GM12892 (cell line): ENCODE measurements at places on chromosomes 5 and 9.

DNA sequence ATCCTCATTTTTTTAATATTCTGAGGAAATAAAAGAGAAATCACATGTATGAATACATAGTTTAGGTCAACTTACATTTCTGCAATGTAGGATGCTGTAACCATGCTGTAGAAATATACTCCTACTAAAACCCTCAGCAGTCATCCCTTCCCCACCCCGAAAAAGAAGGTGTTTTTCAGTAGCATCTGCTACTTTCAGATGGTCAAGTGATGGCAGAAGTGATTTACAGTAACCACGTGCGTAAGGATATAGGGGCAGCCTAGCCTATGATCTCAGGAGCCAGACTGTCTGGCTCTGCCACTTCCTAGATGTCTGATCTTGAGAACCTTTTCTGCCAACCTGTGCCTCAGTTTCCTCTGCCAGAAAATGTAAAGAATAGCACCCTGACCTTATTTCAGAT, 26.0 kb upstream of the SYK start:
- no peak for DNase-seq

GRCh38 chr5:37835380-37835973, 4.4 kb downstream of the GDNF start:
- no peak for DNase-seq

- no peak for DNase-seq
These were observed 795 bp downstream of the NDUFAF2 start for GRCh38 chr5:60945813-60946187.

- DNase-seq, result no peak
These were observed 100.1 kb upstream of the DHFR start for GRCh38 chr5:80754900-80755299.

GRCh38 chr5:74851684-74852353, 14.4 kb downstream of the FAM169A start:
- DNase-seq, result no peak

GRCh38 chr5:156460471-156460870, 133.5 kb downstream of the SGCD start:
- DNase-seq, result no peak

- DNase-seq, result no peak
These were observed 153.7 kb upstream of the DAPK1 start for GRCh38 chr9:87343816-87344430.

DNA sequence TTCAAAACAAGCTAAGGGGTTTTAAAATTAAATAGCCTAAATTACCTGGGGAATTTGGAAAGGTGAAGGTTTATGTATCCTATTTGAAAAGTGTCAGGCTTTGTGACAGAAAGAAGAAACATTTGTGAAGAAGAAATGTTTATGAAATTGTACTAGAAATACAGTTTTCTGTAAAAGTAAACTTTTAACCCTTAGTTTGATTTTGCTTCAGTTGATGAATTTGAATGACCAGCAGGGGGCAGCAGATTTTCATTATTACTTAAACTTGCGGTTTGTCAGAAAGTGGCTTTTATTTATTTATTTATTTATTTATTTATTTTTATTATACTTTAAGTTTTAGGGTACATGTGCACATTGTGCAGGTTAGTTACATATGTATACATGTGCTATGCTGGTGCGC, 58.1 kb downstream of the NNT start:
- no peak for DNase-seq

- no peak for DNase-seq
These were observed 10.0 kb upstream of the C5 start for GRCh38 chr9:121059998-121060636.

DNA sequence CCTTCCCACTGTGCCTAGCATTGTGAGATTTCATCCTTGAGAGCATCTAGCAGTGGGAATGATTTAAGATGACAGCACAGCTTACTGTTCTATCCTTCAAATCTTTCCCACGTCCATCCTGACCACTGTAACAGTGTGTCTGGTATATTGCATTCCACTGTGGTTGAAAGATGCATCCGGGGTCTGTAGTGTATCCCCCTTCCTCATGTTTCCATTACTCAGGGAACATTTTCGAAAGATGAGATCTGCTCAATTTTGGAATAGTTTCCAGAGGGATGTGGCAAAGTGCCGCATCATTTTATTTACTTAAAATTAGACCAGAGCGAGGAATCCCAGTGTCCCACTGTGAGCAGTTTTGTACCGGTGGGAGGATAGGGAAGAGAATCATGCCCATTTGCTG, 407.1 kb upstream of the PAPPA start:
- no peak for DNase-seq

- DNase-seq, result no peak
These were observed 2.0 kb upstream of the NEUROG1 start for GRCh38 chr5:135537745-135538144.

GRCh38 chr5:64333886-64334285, 168.2 kb downstream of the RNF180 start:
- DNase-seq, result no peak

DNA sequence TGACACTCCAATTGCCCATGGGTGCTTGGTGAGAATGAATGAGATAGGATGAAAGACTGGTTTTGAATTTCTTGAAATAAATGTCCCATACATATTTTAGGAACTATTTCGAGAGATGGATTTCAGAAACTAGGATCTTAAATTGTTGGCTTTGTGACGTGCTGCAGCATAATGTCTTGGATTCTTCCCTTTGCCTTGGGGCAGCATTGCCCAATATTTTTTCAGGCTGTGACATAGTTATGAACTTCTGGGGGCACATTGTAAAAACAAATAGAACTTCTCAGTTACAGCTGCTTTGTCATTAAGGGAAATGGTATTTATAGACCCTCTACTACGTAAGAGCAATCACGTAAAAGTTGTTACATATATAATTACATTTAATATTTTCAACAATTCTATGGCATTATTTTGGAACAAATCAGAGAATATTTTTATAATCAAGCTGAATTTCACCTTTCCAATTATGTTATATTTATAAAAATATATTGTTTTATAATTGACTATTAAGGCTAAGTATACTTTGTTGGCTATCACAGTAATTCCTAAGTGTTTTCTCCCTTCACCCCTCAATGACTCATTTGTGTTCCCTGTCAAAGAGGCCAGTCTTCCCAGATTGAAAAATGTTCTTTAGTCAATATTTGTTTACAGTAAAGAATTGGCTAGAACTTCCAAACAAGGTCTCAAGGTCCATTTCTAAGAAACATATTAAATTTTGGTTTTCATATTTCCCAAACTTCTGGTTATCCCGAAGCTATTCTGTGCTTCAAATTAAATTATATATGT, 1388.3 kb upstream of the ACO1 start:
- DNase-seq, result no peak

- DNase-seq, result no peak
These were observed 126.5 kb downstream of the MRPS30 start for GRCh38 chr5:44935262-44935661.

DNA sequence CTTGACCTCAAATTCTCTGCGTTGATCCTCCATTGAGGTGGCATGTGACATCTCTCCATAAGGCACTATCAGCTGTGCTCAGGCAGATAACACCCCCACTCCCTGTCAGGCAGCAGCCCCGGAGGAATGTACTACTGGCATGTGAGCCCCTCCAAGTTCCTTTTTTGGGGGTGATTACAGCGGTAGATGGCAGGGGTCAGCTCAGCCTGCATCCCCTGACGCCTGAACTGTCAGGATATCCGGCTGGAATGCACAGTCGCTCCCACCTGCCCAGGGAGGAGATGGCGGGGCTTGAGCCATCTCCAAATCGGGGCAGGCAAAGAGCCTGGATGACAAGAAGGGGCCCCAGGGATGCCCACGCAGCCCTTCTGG, 40.8 kb downstream of the FAM78A start:
- no peak for DNase-seq

DNA sequence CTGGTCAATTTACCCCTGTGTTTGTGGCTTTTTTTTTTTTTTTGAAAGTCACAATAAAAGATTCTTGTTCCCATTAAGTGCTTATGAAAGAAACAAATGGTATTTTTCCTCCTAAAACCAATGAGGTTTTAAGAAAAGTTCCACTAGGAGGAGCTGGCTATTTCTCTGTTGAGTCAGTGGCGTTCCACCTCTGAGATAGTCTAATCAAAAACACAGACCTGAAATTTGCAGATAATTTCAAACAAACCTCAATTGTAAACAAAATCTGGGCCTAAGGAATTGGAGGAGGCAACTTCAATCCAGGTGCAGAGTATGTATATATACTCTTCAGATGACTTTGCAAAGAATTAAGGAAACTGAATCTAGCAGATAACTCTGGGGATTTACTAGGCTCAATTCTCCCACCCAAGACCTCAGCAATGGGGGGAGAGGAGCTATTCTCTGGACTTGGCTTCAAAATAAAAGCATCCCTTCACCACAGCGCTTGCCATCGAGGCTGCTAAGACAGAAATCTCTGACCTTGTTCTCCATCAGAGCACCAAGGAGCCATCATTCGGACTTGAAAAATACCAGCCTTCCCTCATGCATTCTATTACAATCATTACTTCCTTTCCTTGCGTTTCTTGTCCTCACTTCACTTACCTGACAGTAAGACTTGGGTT, 52.4 kb downstream of the FANCC start:
- no peak for DNase-seq

DNA sequence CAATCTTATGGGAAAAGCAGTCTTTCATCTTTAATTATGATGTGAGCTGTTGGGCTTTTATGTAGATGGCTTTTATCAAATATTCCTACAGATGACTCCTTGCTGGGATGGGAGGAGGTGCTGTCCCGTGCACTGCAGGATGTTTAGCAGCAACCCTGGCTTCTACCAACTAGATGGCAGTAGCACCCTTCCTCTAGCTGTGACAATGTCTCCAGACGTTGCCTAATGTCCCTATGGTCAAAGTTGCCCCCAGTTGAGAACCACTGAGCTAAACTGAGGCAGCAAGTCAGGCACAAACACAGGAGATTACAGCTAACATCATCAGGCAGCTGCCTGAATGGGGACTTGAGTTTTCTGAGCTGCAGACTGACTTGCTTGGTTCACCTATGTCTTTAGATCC, 401.9 kb upstream of the PDE4D start:
- no peak for DNase-seq

GRCh38 chr9:132381966-132382541, 24.6 kb downstream of the TTF1 start:
- no peak for DNase-seq

GRCh38 chr9:131719262-131719908, 20.5 kb downstream of the RAPGEF1 start:
- DNase-seq, result no peak

GRCh38 chr5:173392172-173392571, 64.0 kb upstream of the STC2 start:
- DNase-seq, result no peak

GRCh38 chr9:71506821-71507220, 261.5 kb downstream of the CEMIP2 start:
- no peak for DNase-seq

- DNase-seq, result no peak
These were observed 53.6 kb downstream of the GIN1 start for GRCh38 chr5:103066326-103066725.
